ENCODE measurements at places on chromosomes 1 and 21.

DNA sequence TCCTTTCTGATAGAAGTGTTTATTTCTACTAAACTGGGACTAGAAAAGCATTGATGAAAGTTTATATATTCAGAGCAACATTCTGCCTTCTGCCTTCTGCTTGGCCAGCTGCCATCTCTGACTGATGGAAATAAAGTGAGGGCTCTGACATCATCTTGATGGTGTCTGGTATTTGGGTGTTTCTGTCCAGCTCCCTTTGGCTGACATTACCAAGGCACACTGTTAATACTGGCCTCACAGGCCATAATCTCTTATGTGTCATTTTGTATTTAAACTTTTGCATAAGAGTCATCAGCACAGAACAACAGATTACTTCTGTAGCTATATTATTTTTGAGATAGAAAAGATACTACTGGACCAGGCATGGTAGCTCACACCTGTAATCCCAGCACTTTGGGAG lies 216.9 kb downstream of the RYR2 start:
- DNase-seq: no peak

DNA sequence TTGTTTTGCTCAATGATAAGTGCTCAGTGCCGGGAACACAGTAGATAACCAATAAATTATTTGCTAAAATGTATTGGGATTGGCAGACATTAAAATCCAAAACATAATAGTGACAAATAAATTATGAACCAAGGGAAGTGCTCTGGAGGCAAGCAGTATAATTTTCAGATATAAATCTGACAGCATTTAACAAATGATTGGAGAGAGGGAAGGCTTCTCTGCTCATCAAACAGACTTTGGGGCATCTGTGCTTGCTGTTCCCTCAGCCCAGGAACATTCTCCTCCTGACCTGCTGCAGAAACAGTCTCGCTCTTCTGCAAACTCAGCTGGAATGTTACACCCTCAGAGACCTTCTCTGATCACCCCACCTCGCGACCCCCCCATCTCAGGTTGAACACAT lies 2.2 kb downstream of the CD46 start:
- DNase-seq: no peak

- no peak for DNase-seq
Observed at GRCh38 chr1:54813485-54814125, 12.5 kb upstream of the TTC22 start.

- DNase-seq: no peak
Observed at GRCh38 chr1:184625271-184625670, 129.4 kb downstream of the EDEM3 start.

GRCh38 chr1:234553240-234554188 lies 56.5 kb downstream of the IRF2BP2 start:
- no peak for DNase-seq

- no peak for DNase-seq
Observed at GRCh38 chr1:23869051-23869450, 961 bp upstream of the FUCA1 start.

DNA sequence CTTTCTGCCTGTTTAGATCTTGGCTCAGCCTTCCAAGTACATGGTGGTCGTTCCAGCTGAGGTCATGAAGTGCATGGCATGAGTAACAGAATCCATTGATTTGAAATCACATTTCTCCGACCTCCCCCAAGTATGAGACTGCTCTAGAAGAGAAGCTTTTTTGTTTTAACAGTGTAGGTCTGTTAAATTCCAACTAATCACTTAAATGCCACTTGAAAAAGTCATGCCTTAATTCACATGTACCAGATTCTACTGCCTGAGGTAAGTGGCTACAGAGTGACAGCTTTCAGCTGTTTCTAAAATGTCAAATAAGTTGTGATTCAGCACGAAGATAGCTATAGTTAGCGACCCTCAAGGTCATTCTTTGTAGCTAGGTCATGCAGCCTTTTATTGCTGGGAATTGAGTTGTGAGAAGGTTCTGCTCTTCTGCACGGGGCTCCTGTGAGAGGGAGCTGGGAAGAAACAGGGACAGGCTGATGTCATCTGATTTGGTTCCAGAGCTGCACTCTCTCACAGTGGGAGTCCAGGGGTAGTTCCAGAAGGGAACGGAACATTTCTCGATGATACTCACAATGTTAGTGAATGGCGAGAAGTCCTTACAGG lies 112.7 kb downstream of the VPS13D start:
- DNase-seq: no peak

GRCh38 chr1:38475624-38476005 lies 384.0 kb downstream of the RRAGC start:
- no peak for DNase-seq

- DNase-seq: no peak
Observed at GRCh38 chr1:59055908-59056719, 240.8 kb upstream of the FGGY start.

GRCh38 chr1:147167365-147167764 lies 4.9 kb downstream of the PRKAB2 start:
- no peak for DNase-seq

DNA sequence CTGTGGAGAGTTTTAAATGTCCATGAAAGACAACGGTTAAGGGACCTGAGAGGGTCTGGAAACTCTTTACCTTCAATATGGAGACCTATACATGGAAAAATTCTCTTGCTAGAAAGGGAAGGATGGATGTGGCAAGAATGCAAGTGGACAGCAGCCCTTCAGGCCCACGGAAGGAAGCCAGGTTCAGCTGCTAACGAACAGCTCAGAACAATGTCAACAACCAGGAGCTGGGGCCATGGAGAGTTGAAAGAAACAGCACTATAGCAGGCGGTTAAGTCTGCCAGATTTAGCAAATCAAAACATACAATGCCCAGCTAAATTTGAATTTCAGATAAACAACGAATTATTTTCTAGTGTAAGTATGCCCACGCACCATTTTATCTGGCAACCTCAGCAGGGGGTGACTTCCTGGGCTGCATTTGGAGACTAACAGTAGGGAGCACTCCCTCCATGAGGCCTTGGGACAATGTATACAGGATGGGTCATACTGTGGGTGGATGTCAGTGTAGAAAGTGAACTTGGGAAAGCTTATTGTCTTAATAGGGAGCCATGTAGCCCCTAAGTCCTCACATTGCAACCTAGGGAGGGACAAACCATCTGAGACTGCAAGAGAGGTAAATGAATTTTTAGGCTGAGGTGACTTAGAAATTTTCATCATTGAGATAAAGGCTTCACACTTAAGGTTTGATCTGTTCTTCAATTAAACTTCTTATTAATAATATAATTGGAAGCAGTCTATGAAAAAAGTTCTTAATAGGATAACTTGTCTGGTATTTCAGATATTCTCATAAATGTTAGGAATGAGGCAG lies 7.8 kb upstream of the H3-3A start:
- DNase-seq: no peak

DNA sequence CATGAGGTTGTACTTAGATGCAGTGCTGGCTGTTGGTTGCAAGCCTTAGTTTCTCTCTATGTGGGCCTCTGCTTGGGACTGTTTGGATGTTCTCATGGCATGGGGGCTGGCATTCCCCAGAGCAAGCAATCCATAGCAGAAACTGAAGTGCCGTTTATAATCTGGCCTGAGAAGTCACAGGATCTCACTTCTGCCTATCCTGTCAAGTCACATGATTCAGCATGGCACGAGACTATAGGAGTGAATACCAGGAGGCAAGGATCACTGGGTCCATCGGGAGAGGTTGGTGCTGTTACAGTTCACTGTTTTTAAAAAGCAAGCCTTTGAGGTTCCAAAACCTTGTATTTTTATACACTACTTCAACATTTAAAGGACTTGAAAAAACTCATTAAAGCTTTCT lies 16.7 kb downstream of the COLGALT2 start:
- DNase-seq: no peak

DNA sequence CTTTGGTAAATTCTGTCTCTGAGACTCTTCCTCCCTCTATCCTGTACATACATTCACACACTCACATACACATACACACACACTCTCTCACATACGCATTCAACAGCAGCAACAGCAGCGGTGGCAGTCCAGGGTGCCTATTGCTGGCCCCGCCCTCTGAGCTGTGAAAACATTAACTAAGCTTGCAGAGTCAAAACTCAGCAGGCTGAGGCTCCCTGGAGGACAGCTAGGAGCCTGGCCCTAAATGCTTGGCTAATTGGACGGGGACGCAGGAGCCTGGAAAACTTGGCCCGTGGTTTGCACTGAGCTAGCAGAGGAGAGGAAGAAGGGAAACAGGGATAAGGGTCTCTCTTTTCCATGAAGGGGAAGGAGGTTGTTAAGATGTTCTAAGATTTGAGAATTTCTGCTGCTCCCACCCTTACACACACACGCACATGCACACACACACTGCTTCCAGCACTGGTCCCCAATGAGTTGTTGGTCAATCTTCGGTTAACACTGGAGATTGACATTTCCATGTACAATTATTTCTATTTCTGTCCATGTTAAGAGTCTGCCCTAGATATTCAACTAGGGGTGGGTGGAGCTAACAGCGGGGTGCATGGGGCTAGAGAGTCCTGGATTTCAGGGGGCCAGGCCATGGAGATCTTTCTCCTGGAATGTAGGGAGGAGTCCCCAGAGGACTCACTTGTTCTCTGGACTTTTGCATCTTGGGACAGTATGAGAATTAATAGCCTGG lies 94.2 kb downstream of the PLXNA2 start:
- no peak for DNase-seq

- DNase-seq: no peak
Observed at GRCh38 chr21:35164971-35165483, 115.9 kb upstream of the RUNX1 start.

DNA sequence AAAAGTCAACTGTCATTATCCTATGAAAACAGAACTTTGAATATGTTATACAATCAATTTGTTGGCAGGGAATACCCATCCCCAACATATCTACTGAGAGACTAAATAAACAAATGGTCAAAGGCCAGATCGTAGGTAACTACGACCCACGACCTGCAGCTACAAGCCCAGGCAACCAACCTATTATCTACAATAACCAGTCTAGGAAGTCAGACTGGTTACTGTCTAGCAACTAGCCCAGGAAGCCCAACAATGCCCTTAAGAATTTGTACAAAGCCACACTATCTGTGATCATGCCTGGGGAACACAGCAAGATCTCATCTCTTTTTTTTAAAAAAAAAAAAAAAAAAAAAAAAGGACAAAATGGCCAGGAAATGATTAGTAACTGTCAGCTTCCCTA lies 58.7 kb downstream of the SMYD3 start:
- DNase-seq: no peak

DNA sequence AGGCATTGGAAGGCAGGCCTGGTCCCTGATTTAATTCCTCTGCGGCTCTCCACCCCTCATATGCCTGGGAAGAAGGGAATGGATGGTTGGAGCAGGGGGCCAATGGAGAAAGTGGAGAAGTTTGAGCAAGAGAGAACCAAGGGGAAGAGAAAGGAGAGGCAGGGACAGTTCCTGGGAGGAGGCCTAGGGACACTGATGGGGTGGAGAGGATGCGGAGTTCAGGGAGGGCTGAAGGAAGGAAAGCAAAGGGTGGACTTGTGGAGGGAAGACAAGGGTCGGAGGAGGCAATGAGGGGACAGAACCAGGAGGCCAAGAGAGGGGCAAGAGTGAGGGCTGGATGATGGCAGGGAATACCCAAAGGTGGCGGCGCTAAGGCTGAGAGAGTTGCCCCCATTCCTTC lies 7.1 kb downstream of the ZBTB7B start:
- no peak for DNase-seq

DNA sequence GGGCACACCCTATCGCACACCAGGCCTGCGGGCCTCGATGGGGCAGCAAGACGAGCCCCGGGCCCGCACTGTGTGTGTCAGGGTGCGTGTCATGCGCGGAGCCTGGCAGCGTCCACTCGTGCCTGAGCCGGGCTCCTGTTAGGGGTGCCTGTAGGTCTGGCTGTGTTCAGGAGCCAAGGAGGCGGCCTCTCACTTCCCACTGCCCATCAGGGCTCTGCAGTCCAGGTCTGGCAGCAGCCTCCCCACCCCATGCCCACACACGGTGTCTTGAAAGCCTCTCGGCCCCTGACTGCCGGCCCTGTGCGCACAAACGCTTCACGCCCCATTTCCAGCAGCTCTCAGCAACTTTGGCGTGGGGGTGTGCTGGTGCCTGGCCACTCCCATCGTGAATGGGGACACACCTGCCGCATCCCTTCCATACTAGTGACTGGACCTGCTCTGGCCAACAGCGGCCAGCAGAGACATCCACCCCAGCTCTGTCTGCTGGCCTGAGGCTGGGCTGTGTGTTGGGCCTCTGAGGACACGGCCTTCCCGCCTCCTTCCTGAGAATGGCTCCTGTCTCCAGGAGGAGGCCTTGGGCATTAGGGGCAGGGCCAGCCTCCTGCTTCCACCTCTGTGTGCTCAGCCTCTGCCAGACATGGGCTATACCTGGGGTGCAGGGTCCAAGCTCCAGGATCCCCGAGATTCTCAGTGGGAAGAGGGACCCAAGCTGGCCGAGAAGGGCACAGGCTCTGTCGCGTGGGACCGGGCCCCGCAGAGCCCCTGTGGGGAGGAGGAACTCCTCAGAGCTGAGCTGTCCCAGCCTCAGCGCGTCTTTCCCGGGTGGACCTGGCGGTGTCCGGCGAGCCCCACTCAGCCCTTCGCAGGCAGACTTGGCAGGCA lies 41.8 kb upstream of the ACTRT2 start:
- no peak for DNase-seq

GRCh38 chr1:82565546-82565945 lies 764.8 kb downstream of the ADGRL2 start:
- DNase-seq: no peak

DNA sequence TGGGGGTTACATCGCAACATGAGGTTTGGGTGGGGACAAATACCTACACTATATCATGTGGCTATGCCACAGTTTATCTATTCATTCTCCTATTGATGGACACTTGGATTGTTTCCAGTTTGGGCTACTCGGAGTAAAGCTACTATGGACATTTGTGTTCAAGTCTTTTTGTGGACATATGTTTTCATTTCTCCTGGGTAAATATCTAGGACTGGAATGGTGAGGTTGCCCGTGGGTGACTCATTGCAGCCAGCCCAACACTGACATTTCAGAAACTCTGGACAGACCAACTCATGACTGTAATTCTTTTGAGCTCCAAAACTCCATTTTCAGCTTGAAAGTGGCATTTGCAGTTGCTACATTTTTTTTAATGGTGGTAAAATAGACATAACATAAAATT lies 82.7 kb downstream of the KAZN start:
- DNase-seq: no peak

DNA sequence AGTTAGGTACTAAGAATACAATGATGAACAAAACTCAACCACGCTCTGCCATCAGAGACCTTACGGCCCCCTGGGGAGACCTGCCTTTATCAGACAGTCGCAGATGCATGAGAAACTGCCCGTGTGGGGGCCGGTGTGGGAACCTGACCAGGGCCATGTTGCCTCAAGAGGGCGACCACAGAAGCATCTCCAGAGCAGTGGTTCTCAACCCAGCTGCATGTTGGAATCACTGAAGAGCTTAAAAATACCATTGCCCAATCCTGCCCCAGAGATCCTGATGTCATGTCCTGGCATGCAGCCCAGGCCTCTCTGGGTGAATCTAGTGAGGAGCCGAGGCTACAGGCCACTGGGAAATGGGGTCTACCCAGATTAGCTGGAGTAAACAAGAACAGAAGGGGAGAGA lies 108.7 kb downstream of the PRDM2 start:
- no peak for DNase-seq

- no peak for DNase-seq
Observed at GRCh38 chr1:17673329-17674072, 81.6 kb upstream of the ACTL8 start.
